Hypothalamus (tissue), 51 donors: ENCODE measurements at places on chromosomes 3 and 15.

- DNase-seq, result no peak
Observed at GRCh38 chr3:43034911-43035310, 55.8 kb downstream of the GASK1A start.

DNA sequence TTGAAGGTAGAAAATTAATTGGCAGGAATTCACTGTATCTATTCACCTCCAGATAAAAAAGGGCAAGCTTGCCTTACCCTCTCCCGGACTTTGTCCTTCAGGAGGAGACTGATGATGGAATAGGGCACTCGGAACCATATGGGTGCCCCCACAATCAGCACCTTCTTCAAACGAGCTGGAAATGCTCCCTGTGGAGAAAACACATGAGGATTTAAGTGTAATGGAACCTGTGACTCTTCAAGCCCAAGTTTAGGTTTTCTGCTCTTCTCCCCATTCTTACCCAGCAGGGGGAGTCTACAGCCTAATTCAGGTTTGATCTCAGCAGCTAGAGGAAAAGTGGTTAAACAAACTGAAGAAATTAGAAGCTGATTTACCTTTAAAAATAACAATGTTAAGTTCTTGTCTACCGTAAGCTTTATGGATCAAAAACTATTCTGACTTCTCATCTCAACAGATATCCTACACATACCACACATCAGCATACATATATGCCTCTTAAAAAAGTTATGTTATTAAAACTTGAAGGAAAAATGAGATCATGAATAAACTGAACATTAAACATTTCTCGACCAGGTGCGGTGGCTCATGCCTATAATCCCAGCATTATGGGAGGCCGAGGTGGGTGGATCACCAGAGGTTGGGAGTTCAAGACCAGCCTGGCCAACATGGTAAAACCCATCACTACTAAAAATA is 57.5 kb upstream of the SIN3A start:
- DNase-seq, result no peak

GRCh38 chr15:27070841-27071240 is 99.9 kb downstream of the GABRG3 start:
- no peak for DNase-seq

DNA sequence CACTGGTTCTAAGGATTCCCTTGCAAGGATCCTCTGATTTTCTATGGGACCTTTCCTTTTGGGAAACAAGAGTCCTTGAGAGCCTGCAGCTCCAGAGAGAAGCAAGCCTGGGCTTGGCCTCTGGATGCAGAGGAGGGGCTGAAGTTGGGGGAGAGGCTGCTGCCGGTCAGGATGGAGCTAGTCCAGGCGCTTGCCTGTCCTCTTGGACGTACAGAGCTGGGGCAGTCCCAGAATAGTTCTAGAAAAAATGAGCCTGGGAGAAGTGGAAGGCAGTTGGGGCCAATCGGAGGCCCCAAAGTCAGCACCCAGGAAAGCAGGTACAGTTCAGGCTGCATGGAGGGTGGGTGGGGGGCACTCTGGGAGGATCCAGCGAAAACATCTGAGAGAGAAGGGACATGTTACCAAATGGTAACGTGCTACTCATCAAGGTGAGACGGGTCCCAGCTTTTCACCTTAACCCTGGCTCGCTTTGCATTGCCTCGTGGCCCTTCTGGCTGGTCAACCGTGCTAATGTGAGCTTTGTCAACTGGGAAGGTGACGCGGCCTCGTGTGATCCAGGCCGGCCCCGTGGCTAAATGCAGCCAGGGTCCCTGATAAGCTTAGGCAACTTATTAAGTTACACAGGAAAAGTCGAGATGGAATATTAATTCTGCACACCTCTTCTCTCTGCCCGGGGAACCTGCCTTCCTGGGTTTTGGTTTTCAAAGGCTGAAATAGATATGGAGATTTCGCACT is 38.7 kb upstream of the MAGEF1 start:
- no peak for DNase-seq

DNA sequence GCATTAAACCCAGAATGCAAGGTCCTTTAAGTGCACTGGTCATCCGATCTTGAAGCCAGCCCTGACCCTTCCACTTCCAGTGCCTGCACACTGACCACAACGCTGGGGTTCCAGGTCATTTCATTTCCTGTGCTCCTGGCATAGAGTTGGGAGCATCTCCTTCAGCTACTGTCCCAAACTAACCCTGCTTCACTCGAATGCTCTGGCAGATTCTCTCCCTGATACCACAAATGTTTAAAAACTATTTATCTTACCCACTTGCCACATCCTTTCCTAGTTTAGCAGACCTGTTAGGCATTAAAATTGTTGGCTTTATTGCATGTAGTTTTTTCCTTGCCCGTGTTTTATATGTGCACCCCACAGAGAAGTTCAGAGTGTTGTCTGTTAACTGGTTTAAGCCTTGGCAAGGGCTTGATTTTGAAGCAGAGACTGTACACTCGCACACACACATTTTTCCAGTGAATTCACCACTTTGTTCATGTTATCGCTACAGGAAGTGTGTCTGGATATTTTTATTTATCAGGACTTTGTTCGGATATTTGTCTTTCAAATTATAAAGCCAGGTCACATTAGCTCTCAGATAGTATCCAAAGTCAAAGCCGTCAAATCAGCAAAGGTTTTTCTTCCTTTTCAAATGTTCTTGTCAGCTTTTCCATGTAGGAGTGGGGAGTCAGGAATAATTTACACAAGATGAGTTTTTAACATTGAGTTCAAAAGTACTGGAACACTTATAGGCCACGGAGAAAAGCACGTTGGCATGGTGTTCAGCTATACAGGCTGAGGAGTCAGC is 77.3 kb downstream of the ABI3BP start:
- DNase-seq, result no peak

DNA sequence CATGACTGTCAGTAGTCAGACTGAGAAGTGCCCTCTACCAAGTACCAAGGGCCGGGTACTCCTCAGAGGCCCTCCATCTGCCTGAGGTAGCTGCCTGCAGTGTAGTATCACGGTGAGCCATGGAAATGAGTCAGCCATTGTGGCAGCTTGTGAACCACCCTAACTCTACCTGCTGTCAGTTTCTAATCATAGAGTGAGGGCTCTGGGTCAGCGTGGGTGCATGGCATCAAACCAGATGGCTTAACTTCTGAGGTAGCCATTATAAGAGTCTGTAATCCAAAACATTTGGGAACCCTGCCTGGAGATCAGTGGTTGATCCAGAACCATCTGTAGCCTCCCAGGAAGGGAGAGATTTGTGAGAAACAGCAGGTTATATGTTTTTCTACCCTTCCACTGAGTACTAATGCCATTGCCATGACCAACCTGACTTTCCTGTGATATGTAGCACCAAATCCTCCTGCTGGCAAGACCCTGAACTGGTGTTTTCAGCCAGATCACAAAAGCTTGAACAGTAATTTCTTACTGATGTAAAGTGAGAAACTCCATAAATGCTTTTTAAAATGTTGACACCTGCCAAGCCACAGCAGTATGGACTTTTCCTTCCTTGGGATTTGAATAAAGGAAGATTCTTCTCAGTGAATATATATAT is 38.9 kb downstream of the ABHD2 start:
- DNase-seq, result no peak

DNA sequence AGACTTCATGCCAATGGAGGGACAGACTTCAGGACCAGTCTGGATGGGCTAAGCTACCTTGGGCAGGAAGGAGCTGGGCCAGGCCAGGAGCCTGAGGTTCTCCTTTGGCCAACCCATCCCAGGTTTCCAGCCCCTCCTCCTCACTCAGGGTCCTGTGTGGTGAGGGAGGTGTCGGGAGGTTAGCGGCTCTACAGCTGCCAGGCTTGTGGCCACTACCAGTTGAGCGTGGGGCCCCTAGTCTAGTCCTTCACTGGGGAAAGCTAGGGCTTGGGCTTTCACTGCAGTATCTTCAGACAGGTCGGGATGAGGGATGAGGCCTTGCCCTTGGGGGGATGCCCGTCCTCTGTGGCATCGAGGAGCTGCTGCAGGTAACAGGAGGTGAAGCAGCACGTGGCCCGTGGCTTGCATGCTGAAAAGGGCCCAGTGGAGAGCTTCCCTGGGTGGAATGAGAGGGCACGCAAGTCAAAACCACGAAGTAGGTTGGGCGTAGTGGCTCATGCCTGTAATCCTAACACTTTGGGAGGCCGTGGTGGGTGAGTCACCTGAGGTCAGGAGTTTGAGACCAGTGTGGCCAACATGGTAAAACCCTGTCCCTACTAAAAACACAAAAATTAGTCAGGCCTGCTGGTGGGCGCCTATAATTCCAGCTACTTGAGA is 8.5 kb upstream of the FANCD2 start:
- DNase-seq, result no peak

- no peak for DNase-seq
Observed at GRCh38 chr3:41060106-41060505, 139.2 kb upstream of the CTNNB1 start.

GRCh38 chr3:167882057-167882667 is 146.6 kb downstream of the SERPINI1 start:
- no peak for DNase-seq

GRCh38 chr15:67177752-67178151 is 76.7 kb downstream of the AAGAB start:
- no peak for DNase-seq

GRCh38 chr15:40420793-40421192 is 15.2 kb downstream of the IVD start:
- DNase-seq, result no peak

DNA sequence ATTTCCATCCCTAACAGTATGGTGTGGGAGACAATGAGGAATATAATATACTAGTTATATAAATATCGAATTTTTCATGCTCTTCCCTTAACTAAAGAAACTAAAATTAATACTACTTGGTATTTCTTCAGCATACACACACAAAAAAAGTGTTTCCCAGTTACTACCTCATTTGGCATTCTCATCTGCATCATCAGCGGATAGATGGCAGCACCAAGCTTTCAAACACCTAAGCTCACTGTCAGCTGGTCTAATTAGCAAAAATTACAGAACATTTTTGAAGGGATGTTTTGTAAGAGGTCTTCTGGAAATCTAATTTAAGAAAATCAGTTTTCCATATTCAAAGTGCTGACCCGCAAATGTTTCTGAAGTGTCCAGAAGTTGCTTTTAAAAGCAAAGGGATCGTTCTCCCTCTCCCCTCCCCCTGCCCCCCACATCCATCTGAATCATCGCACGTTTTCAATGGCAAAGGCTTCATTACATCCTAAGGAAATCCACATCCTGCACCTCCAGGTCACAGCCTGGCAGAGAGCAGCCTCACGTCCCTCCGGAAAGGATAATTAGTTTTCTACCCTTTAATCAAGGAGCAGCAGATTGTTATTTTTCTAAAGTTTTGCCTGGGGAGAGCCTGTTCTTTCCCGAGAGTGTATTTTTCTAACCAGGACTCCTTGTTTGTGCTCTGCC is 86.1 kb upstream of the SPATA12 start:
- no peak for DNase-seq

GRCh38 chr3:29214009-29214658 is 66.7 kb upstream of the RBMS3 start:
- no peak for DNase-seq

- DNase-seq, result no peak
Observed at GRCh38 chr3:131795390-131796090, 239.3 kb downstream of the CPNE4 start.

DNA sequence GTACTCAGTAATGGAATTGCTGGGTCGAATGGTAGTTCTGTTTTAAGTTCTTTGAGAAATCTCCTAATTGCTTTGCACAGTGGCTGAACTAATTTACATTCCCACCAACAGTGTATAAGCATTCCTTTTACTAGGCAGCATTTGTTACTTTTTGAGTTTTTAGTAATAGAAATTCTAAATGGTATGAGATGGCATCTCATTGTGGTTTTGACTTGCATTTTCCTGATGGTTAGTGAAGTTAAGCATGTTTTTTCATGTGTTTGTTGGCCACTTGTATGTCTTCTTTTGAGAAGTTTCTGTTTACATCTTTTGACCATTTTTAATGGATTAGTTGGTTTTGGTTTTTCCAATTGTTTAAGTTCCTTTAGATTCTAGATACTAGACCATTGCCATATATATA is 28.4 kb downstream of the TP63 start:
- DNase-seq, result no peak

DNA sequence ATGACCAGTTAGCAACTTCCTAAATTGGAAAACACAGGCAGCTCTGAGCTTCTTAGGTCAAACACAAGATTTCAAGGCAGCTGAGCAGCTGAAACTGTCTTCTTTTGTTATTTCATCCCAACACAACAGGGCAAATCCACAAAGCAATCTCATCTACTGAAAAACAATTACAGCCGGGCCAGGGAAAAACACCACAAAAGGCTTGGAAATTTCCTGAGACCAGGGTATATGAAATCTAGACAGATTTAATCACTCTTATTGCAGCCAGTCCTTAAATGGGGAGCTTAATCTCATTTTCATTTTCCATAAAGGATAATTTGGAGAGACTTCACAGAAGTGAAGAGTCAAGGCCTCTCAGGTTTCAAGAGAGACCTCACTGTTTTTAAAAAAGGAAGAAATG is 181.8 kb downstream of the SSR3 start:
- no peak for DNase-seq

DNA sequence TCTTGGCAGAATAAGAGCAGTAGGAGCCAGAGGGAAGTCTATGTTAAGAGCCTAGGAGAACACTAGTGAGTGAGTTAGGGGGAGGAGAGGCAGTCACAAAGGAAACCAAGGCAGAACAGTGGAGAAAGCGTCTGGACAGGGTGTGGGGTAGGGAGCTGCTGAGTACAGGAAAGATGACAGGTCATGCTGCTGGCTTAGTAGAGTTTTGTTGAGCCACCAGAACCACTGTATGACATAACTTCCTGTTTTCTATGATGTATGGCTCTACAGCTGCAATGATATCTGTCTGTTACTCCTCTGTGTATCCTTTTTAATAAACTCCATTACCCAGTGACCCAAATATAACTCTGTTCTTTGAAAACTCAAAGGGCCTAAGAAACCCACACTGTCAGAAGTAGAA is 10.6 kb upstream of the STT3B start:
- DNase-seq, result no peak

DNA sequence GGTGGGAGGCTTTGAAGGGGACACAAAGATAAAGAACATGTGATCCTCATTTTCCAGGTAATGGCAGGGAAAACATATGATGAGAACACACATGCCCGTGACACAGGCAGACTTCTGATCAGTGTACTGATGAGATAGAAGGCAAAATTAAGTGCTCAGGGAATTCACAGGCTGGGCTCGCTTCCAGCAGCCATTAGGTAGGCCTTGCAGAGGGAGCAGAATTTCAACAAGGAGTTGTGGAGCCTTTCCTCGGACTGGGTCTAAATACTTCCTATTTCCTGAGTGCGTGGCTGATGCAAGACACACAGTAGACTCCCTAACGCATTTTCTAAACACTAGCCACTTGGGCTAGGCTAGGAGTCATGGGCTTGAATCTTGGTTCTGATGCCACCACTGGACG is 74.0 kb upstream of the ETV5 start:
- no peak for DNase-seq

- DNase-seq, result no peak
Observed at GRCh38 chr3:126903521-126903920, 79.4 kb upstream of the PLXNA1 start.

- DNase-seq, result no peak
Observed at GRCh38 chr15:52518487-52519371, 10.0 kb downstream of the MYO5A start.

- DNase-seq, result no peak
Observed at GRCh38 chr3:161171113-161171512, 50.0 kb upstream of the NMD3 start.

GRCh38 chr15:85402195-85402881 is 21.9 kb downstream of the AKAP13 start:
- no peak for DNase-seq
